OCI-LY7 (cell line): ENCODE measurements at places on chromosomes 12 and 14.

DNA sequence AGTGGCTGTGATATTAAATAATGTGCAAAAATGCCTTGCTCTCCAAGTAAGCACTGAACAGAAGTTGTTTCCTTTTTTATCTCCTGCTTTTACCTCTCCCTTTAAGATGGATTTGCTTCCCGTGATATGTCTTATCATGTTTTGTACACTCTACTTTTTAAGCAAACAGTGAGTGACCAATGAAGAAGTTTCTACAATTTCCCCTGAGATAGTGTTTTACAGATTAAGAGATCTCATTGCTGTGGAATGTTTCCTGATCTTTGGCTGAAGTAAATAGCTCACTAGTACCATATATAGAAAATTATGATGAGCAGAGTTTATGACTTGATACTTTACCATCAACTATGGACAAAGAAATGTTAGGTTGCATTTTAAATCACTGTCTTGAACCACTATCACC is 184.8 kb upstream of the PDE3A start:
- no peak for DNase-seq

DNA sequence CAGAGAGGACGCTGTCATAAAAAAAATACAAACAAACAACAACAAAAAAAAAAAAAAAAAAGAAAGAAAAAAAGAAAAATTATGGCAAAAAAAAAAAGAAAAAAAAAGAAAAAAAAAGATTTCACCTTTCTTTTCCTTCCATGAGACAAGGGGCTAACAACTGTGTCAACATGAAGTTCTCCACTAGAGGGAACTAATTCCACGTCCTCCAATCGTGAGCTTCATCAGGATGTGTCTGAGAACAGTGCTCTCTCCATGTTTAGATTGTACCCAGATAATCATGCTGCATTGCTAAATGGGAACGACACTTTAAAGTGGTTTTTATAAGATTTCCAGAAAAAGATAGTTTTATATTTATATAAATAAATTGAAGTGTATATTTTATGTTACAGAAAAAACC is 96.2 kb upstream of the PTPRB start:
- peak; percentile 60 for DNase-seq

GRCh38 chr12:5371631-5372030 is 60.3 kb upstream of the NTF3 start:
- DNase-seq: no peak

- no peak for DNase-seq
Measured at GRCh38 chr14:67411820-67412421, at the start of gene PLEK2. TSS of gene PLEK2 (minus strand) at chr14:67412165. CDS start at chr14:67412059, 106 bp downstream.

GRCh38 chr12:52551216-52551865 is 1.6 kb downstream of the KRT71 start:
- no peak for DNase-seq

- no peak for DNase-seq
Measured at GRCh38 chr12:60148831-60149230, 553.0 kb downstream of the SLC16A7 start.

- no peak for DNase-seq
Measured at GRCh38 chr14:46985529-46986380, 334.2 kb upstream of the RPL10L start.

DNA sequence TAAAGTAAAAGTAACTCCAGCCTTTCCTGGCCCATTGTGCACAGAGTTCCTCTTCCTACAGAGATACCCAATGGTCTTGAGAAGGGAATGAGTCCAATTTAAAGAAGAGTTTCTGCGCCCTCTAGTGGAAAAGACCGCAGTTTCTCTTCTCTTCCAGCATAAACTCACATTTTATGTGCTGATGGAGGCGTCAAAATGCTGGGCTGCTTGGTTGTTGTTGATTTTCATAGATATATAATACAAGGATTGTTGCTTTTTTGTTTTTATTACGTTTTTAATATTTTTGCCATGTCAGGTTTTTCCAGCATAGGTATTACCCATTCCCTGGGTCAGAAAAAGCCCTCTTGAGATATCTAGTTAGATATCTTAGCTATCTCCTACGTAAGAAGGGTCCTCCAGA is 356.9 kb upstream of the STXBP6 start:
- DNase-seq: peak; percentile 28

GRCh38 chr12:12582193-12582881 is 19.7 kb upstream of the DUSP16 start:
- DNase-seq: no peak

DNA sequence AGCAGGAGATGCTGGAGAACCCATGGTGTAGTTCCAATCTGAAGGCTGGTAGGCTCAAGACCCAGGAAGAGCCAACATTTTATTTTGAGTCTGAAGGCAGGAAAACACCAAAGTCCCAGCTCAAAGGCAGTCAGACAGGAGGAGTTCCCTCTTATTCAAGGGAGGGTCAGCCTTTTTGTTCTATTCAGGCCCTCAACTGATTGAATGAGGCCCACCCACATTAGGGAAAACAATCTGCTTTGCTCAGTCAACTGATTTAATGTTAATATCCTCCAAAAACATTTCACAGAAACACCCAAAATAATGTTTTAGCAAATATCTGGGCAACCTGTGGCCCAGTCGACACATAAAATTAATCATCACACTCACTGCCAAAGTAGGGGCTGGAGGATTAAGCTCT is 130.8 kb downstream of the LMNTD1 start:
- DNase-seq: no peak

- DNase-seq: peak; percentile 74
Measured at GRCh38 chr12:66196806-66197205, 7.8 kb downstream of the IRAK3 start.

DNA sequence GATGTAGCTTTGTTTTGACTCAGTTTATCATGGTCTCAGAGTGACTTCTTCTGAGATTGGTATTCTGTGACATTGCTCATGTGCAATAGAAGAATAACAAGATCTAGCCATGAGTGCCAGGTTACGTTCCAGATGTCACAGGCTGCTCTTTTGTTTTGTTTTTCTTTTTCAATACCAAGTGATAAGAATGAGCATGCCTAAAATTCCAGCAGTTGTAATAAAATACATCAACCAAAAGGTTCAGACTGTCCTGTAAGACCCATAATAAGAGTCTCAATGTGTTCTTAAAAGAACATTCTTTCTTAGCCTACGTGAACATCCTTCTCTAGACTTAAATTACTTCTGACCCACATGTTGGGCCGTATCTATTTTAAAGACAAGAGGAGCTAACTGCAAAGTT is 669.2 kb downstream of the DIO2 start:
- DNase-seq: no peak

GRCh38 chr12:51695241-51696010 is 104.4 kb downstream of the SCN8A start:
- DNase-seq: no peak

- no peak for DNase-seq
Measured at GRCh38 chr12:127620735-127621355, 646.1 kb upstream of the TMEM132C start.

DNA sequence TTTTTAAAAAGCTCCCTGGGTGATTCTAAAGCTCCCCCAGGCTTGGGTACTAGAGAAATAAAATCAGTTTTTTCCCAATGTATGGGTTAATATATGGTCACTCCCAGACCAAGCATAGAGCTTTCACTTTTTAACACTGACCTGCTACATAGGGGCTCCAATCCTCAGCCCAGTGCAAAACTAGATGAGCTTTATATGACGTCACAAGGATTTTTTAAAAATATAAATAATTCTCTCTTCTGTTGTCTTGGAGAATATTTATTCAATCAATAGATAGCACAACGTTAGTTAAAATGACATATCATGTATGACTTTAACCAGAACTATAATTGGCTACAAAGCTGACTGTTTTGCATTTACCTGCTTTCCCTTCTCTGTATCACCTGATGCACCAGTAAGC is 137.9 kb upstream of the TMCC3 start:
- DNase-seq: no peak

- no peak for DNase-seq
Measured at GRCh38 chr14:72809063-72809462, 84.8 kb downstream of the DPF3 start.

DNA sequence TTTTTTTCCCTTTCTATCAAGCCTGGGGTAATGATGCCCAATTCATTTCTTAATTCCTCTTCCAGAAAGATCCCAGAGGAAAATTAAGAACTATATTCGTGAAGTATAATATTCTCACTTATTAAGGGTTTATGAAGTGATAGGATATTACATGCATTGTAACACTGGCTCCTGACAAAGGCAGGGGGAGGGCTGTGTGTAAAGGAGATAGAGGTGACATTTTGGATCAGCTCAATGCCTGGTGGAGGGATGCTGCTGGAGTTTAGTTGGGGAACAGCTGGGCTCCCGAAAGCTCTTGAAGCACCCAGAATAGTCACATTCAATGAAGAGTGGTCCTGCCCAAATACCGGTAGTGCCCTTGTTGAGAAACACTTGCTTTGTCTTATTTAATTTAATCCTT is 774 bp downstream of the SERPINA11 start:
- DNase-seq: no peak

GRCh38 chr14:105760691-105761344 is 234.4 kb downstream of the TMEM121 start:
- no peak for DNase-seq

DNA sequence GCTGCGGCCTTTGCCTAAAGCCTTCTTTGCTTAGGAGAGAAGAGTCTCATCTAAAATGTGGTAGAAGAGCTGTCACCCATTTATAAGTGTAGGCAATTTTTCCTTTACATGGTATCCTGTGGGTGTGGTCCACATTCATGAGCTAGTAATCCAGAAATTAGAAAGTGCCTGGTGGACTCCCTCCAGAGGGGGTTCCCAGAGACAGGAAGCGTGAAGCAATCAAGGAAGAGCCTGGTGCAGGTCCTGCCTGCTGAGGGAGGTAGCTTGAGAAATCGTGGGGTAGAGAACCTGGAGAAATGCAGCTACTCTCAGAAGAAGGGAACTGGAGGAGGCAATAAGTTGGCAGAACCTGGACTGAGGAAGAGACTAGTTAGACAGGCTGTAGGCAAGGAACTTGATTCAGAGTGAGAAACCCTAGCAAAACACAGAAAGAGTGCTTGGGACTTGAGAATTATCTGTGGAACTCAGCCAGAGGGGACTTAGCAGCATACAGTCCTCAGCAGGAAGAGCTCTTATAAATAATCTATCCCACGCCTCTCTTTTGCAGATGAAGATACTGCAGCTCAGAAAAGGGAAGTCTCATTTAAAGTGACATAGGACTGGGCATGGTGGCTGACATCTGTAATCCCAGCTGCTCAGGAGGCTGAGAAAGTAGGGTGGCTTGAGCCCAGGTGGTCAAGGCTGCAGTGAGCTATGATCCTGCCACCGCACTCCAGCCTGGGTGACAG is 182.4 kb upstream of the CCND2 start:
- no peak for DNase-seq

GRCh38 chr14:30260833-30261607 is 297.9 kb upstream of the G2E3 start:
- DNase-seq: no peak

GRCh38 chr12:24705216-24705615 is 243.7 kb downstream of the BCAT1 start:
- DNase-seq: peak; percentile 34

GRCh38 chr12:66603461-66603860 is 75.4 kb downstream of the GRIP1 start:
- no peak for DNase-seq

- peak; percentile 85 for DNase-seq
Measured at GRCh38 chr14:93967637-93968250, 8.6 kb downstream of the ASB2 start.

DNA sequence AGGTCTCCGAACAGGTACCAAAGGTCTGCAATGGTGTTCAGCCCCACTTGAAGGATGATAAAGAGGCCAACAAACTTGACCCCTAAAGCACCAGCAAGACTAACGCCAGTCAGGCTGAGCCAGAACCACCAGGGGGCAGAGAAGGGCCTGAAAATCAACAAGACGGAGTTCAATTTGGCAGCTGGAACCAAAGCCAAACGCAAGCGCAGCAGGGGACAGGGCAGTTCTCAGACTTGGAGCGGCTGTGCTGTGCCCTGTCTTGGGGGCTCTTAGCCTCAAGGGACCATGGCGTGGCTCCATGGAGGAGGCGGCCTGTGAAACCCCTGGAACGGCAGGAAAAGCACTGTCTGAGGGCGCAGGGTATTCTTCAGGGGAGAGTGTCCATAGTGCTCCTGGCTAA is 19.6 kb downstream of the POMT2 start:
- peak; percentile 70 for DNase-seq

DNA sequence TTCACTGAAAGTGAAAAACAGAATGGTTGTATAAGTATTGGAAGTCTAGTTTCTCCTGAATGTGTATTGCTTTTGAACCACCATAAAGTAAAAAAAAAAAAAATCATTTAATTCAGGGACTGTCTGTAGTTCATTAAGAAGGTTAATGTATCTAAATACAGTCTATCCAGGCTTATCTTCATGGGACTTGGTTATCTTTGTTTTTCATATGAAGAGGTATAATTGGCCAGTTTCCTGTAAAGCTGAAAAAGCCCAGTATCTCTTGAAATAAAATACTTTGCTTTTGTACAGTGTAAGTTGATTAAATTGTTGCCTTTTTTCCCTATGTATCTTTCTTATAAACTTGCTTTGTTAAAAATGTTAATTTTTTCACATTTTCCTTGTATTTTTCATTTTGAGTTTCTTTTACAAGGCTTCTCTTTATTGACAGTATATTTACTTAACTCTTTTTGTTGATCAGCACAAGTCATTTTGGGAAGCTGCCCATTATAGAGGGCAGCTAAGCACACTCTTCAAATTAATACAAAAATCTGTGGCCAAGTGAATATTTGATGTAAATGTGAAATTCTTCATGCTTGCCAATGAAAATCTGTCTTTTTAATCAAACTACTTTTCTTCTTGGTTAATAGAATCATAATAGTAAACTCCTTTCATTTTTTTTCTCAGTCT is 156.0 kb downstream of the TMTC3 start:
- DNase-seq: no peak

DNA sequence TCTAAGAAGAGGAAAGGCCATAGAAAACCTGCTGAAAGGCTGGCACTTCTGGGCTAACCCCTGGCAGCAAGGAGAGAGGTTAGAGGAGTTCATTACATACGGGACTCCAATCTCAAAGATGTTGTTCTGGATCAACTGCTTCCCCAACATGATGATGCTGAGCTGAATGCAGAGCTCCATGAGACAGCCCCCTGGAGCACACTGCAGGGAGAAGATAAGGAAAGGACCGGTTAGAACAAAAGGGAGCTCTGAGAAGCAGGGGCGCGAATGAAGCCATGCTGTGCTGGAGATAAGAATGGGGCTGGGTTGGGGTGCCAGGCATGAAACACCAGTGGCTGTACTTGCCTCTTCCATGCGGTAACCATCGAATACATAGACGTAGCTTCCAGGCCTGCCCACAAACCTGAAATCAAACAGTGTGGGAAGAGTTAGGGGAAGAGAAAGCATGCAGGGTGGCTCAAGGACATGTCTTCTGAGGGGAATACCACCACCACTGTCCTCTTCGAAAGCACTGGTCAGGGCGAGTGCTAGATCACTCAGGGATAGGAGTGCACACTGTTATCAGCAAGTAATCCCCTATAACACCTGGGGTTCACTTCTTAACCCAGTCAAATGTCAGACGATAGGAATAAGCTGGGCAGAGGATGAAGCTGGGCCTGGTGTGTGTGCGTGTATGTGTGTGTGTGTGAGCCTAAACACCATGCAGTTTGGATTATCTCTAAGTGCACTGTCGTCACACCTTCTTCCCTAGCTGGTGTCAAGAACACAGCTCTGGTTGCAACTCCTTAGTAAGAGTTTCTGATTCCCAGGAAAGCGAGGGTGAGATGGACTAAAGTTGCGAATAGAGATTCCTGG is 180.9 kb downstream of the NTF3 start:
- no peak for DNase-seq

GRCh38 chr12:117855165-117855564 is 113.6 kb downstream of the KSR2 start:
- DNase-seq: no peak

- no peak for DNase-seq
Measured at GRCh38 chr14:54350203-54350602, 46.6 kb upstream of the CDKN3 start.
